ENCODE measurements at places on chromosomes 7 and 10.
A peak's percentile ranks its signal among the peaks of the same experiment; 100 is the strongest.

DNA sequence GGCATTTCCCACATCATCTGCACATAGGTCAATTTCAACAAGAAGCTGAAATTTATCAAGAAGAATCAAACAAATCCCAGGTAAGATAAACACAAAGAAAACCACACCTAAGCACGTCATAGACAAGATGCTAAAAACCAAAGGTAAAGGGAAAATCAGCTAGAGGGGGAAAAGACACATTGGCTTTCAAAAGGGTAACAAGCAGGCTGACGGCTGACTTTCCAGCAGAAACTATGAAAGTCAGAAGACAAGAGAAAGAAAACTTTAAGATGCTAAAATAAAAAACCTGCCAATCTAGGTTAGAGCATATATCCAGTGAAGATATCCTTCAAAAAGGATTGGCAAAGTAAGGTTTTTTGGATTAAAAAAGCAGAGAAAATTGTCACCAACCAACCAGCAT lies 59.9 kb upstream of the RHEB start:
- no peak for DNase-seq

DNA sequence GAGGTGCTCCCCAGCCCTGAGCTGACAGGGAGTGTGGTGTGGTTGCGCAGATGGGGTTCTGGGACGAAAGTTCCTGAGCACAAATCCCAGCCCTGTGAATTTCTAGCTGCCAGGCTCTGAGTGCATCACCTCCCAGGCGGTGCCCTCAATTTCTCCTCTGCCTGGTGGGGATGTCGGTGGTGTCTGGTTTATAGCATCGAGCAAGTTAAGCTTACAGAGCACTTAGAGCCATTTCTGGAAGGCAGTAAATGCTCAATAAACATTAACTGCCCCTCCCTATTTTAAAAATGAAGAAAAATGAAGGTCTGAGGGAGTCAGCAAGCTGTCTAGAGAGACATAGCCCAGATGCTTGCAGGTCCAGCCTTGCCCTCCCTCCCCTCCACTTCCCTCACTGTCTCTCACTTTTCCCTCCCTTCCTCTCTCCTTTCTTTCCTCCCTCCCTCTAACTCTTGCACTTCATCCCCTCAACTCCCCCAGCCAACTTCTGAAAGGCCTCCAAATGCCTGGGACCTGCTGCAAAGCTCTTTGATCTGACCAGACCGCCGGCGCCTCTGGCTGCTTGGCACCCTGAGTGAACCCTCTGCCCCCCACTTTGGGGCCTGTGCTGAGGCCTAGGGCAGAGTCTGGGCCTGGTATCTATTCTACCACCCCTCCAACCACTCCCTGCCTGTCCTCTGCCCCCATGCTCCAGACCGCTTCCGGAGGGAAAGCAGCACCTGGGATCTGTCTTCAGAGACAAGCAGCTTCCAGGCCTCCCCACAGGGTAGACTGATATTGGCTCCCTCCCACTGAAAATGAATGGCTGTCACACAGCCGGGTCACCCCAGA lies 438.3 kb downstream of the RPS24 start:
- no peak for DNase-seq

- no peak for DNase-seq
These were observed 172.6 kb downstream of the TMEM178B start for GRCh38 chr7:141246426-141246825.

DNA sequence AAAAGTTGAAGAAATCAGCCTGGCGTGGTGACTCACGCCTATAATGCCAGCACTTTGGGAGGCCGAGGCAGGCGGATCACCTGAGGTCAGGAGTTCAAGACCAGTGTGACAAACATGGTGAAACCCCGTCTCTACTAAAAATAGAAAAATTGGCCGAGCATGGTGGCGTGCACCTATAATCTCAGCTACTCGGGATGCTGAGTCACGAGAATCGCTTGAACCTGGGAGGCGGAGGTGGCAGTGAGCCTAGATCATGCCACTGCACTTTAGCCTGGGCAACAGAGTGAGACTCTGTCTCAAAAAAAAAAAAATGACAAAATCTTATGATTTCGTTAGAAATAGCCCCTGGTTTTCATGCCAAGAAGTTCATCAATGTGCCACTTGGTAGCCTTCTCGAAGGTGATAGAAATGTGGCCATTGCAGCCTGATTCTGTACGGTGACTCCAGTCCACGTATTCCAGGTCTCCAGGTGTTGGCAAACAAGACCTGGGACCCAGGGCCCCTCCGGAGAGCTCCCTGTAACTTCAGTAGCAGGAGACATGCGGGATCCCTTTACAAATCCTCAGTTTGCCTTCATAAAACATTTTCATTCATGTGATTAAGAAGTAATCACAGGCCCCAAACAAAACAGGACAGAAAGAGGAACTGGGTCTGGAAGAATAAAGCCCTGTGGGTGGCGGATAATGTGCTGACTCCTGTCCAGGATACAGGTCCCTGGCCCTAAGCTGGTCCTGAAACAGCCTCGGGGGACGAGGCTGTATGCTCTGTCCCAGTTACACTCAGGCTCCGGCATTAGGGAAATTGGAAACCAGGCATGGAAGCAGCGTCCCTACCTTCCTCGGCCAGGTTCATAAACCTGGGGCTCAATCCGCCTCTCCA lies 207.3 kb upstream of the SH2B2 start:
- no peak for DNase-seq

- DNase-seq = no peak
These were observed 89.2 kb downstream of the HERPUD2 start for GRCh38 chr7:35605760-35606159.

GRCh38 chr7:116491887-116492653 lies 7.5 kb upstream of the CAV2 start:
- no peak for DNase-seq

- no peak for DNase-seq
These were observed 395.0 kb downstream of the ZWINT start for GRCh38 chr10:55966101-55966500.

- no peak for DNase-seq
These were observed 213.2 kb upstream of the CTBP2 start for GRCh38 chr10:125373546-125373945.

DNA sequence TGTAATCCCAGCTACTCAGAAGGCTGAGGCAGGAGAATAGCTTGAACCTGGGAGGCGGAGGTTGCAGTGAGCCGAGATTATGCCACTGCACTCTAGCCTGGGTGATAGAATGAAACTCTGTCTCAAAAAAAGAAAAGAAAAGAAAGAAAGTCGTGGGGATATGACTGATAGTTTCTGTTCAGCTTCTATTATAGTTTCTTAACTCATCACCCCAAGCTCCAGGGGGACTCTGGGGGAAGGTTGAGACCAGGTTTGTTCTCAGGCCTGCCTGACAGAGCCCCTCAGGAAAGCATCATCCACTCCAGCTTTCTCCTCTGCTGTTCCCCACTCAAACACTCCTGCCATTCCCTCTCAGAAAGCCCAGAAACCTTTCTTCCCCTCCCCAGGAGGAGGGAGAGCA lies 542.4 kb upstream of the GALNT17 start:
- DNase-seq = no peak

DNA sequence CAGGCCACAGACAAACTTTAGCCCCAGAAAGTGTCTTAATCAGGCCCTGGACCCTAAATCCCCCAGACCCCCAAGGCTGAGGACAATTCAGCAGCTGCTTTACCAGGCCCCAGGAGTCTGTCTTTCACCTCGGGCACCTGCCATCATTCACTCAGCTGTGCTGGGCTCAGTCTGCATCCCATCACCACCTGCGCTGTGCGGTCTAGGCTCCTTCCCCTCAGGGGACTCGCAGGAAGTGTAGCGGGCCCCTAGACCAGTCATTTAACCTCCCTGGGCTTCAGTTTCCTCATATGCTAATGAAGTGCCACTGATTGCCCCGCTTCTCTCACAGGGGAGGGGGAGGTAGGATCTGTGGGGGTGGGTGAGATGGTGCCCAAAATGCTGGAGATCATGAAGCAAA lies 76.4 kb upstream of the ZMIZ1 start:
- DNase-seq = peak; percentile 10

GRCh38 chr10:52347327-52347667 lies 33.2 kb downstream of the DKK1 start:
- DNase-seq = no peak

GRCh38 chr10:12587451-12587888 lies 238.1 kb downstream of the CAMK1D start:
- no peak for DNase-seq

DNA sequence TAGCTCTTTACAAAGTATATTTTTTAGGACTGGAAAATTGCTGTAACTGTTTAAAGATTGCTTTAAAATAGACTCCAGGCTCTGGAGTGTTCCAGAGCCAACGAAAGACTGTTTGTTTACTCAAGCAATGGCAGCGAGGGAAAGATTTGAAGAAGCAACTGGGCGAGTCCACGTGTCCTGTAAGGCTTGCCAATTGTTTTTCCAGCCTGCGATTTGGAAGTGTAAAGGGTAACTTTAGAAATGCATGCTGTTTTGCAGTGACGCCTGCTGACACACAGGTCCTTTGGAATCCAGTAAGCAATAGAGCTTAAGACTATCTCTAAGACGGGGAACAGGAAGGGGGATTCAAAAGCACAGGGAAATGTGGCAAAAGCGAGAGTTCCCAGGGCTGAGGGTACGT lies 55.8 kb downstream of the TACC2 start:
- no peak for DNase-seq

GRCh38 chr7:22129166-22129565 lies 183.5 kb upstream of the CDCA7L start:
- DNase-seq = no peak

DNA sequence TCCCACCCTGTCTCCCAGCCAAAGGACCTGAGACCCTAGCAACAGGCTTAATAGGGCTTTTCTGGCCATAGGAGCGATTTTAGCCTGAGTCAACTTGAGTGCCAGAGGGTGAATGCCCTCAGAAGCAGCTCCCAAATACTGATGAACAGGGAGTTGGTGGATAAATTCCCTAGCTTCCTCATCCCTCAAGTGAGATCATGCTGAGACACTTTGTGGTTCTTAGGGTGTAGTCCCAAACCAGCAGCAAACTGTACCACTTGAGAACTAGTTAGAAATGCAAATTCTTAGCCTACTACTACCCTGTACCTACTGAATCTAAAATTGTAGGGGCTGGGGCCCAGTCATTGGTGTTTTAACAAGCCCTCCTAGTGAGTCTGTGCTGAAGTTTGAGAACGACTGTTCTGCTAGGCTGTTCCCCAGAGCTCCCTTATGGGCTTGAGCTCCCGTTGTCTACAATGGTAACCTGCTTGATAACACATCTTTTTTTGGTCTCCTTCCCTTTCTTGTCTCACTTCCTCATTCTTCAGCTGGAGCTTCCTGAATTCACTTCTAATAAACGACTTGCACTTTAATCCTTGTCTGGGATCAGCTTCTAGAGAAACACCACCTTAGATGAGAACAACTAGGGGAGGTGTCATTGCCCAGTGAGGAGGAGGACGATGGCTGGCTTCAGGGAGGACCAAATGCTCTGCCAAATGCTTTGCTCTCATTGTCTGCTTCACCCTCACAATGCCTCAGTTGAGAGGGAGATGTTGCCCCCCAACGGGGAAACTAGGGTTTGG lies 18.2 kb upstream of the CDH23 start:
- no peak for DNase-seq

- no peak for DNase-seq
These were observed 891.0 kb upstream of the SORCS1 start for GRCh38 chr10:108055506-108055905.

DNA sequence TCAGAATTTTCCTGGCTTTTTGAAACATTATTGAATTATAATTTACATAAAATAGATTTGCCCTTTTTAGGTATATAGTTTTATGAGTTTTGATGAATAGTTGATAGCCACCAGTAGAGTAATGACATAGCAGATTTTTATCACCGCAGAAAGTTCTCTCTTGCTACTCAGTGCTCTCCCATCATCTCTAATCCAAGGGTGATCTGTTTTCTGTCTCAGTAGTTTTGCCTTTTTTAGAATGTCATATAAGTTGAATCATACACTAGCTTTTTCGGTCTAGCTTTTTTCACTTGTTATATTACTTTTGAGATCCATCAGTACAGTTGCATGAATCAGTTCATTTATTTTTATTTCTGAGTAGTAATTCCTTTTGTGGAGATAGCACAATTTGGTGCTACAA lies 17.9 kb downstream of the RSBN1L start:
- DNase-seq = no peak

DNA sequence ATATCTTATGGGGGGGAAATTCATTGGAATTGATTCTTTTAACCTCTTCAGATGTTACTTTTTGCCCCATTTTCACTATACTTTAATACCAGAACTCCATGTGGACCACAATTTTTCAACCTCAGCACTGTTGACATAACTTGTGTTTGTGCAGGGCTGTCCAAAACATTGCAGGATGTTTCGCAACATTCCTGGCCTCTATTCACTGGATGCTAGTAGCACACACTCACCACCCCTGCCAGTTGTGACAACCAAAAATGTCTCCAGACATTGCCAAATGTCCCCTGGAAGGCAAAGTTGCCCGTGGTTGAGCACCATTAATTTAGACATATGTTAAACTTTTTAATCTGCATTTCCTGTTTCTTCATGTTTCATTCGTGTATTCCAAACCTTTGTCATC lies 234.7 kb downstream of the GFRA1 start:
- DNase-seq = no peak

DNA sequence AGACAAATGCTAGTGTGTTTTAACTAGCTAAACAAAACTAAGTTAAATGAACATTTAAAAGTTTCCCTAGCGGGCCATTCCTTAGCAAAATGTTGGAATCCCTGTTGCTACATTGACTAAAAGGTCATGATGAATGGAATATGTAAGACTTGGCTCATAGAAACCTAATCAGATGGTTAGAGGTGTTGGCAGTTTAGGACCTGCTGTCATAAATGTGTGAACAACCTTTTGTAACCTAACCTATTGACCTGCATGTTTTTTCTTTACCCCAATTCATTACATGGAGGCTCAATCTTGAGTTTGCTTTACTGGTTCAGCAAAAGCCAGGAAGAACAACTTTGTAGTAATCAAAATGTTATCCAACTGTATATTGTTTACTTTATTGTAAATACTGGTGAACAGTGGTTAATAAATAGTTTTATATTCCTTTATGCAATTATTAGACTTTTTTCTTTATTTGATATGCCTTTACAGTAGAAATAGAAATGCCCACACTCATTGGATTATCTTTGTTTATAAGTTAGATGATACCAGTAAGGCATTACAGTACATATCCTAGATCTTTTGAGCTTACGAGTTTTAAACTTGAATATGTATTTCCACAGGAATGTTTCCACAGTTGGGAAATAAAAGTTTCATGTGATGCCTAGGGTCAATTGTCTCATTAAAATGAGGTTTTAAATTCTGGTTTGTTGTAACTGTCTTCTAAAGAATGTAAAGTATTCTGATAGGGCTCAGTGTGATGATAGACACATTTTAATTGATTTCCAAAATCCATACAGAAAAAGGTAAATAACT lies 11.6 kb downstream of the CBX3 start:
- DNase-seq = no peak

GRCh38 chr7:2009541-2010001 lies 223.2 kb downstream of the MAD1L1 start:
- no peak for DNase-seq

- no peak for DNase-seq
These were observed 48.1 kb downstream of the PDLIM1 start for GRCh38 chr10:95242581-95243317.

Measured in central memory CD4-positive, alpha-beta T cell (primary cell).